ENCODE measurements at places on chromosomes 13 and 19.

DNA sequence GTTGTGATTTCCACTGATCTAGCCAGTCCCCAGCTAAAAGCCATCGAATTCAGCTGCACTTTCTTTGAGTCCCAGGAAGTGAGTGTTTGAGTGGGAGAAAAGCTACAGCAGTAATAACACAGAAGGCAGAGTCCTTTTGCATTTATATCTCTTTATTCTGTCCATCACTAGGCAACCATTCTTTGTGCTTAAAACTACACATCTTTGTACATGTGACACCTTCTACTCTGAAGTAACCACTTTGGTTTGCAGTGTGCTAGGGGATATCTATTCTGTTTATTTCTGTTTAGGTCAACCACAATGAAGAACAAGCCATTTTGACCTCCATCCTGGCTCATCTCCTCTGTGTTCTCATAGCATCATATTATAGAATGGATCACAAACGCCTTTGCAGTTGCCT lies 226.0 kb upstream of the SERP2 start:
- DNase-seq: no peak

DNA sequence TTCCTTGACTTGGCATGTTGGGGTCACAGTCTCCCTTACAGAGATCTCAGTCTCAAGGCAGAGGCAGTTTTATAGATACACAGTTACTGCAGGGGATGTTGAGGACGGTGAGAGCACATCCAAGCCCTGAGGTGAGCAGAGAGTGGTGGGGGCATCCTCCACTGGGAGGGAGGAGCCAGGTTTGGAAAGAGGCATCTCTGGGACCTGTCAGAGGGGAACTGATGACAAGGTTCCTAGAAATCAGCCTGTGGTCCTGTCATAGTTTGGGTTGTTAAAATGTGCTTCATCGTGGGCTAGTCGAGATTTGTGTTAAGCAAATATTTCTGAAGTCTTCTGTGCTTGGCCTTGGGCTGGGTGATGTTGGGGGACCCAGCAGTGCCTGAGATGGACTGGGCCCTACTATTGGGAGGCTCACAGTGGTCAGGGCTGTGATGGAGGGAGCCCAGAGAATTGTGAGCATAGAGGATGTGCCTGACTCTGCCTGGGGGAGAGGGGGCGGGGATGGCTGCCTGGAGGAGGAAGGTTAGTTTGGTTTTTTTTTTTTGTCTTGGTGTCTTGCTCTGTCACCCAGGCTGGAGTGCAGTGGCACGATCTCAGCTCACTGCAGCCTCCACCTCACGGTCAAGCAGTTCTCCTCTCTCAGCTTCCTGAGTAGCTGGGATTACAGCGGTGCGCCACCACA lies 3.9 kb downstream of the SUPT5H start:
- DNase-seq: no peak

DNA sequence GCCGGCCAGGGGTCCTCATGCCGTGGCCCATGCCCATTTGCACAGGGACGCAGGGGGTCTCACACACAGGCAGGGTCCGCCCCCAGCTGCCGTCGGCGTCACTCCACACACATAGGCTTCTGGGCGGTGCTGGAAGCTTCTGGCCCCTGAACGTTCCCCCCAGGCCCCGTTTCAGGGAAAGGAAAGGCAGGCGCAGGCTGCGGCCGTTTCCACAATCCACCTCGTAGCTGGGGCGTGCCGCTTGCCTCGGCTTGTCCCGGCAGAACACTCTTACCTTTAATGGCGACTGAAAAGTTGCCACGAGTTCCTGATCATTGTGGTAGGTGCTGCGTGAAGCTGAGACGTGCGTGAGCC lies 53.4 kb downstream of the MCF2L start:
- DNase-seq: no peak

DNA sequence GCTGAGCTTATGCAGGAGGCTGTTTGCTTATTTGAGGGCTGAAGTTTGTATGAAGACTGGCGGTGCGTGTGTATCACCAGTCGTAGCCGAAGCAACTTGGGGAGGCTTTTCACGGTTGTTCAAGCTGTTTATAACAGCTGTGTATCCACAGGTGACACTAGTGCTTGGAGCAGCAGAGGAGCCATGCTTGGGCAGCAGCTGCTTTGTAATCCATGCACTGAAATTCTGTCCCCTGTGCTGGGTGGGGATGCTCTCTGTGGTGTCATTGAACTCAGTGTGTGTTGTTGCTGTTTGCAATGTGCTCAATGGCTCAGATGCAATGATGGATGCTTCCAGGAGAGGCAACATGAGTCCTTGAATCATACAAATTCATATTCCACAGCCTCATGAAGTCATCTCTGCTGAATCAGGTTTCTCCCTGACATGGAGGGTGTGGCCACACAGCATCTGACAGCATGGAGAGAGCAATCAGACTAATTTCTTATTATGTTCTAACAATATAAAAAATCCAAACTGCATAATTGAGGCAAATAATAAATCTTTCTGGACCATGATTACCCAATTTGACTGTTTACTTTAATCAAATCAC lies 18.8 kb upstream of the GTF3A start:
- no peak for DNase-seq

- DNase-seq: no peak
These were observed at the start of gene CHST8 for GRCh38 chr19:33621811-33622504. Gene CHST8, plus strand, starts transcription at chr19:33621953. Its CDS starts 67,309 bp downstream, at chr19:33689262.

DNA sequence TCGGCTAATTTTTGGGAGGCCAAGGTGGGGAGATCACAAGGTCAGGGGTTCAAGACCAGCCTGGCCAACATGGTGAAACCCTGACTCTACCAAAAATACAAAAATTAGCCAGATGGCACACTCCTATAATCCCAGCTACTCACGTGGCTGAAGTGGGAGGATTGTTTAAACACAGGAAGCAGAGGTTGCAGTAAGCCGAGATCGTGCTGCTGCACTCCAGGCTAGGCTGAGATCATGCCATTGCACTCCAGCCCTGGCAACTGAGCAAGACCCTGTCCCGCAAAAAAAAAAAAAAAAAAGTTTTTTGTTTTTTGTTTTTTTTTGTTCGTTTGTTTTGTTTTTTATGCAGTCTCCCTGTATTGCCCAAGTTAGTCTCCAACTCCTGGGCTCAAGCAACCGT lies 21.2 kb downstream of the MAST1 start:
- DNase-seq: no peak

- no peak for DNase-seq
These were observed 1.0 kb downstream of the AXL start for GRCh38 chr19:41219924-41220567.

DNA sequence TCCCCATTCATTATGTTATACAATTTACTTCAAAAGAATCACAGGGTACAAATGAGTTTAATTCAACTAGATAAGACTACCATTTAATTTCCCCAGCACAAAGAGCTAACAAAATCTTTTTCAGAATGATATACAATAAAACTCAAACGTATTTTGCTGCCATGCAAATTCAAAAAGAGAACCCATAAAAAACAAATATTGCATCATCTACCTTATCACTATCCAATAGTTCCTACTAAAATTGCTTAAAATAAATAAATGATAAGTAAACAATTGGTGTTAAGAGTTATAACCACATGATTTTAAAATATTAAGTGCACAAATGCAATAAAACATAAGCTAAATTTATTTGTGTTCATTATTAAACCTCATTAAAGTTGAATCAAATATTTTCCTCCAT lies 919.4 kb downstream of the SLITRK5 start:
- no peak for DNase-seq

DNA sequence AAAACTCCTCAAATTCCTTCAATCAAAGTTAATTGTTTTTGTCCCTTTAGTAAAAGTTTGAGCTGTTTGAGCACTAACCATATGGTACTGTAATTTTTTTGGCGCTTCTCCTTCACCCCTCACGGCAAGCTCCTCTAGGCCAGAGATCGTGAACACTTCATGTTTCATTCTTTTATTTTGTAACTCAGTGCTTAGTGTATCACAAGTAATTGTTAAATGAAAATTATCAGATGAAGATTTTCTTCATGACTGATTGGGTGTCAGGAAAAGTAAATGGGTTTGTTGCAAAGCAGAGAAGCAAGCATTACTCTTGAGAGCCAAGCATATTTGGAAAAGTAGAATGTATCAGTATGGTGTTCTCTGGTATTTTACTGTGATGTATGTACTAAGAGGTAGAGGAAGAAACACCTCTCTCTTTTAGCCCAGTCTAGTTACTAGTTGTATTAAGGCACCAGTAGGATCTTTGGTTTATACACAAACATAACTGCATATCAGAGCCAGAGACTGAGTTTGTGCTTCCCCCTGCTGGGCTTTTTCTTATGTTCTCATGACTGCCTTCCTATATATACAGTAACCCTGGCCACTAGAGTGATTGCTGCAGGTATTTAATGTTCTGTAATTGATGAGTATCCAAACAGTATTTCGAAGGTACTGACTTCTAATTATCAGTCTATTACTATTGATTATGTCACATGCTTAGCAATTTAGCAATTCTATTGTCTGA lies 202.3 kb upstream of the KLHL1 start:
- DNase-seq: no peak

- no peak for DNase-seq
These were observed 419 bp downstream of the KDM4B start for GRCh38 chr19:4969292-4969771.

DNA sequence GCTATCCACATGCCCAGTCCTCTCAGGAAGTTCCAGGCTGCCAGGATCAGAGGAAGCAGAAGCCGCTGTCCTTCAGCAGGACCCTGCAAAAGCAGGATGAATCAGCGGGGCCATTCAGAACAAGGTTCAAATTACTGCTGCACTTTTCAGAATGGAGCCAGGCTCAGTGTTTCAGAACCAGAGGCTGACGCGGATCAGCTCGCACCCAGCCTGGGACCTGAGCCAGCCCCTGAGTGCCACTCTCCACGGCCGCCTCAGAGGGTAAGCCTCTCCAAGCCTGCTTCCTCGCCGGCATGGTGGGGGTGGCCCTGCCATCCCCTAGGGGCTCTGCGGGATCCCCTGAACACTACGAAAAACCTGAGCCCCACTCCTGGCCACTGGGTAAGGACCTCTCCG lies 24.7 kb downstream of the RASA3 start:
- DNase-seq: no peak

- DNase-seq: no peak
These were observed 6.5 kb upstream of the CIRBP start for GRCh38 chr19:1262623-1263123.

DNA sequence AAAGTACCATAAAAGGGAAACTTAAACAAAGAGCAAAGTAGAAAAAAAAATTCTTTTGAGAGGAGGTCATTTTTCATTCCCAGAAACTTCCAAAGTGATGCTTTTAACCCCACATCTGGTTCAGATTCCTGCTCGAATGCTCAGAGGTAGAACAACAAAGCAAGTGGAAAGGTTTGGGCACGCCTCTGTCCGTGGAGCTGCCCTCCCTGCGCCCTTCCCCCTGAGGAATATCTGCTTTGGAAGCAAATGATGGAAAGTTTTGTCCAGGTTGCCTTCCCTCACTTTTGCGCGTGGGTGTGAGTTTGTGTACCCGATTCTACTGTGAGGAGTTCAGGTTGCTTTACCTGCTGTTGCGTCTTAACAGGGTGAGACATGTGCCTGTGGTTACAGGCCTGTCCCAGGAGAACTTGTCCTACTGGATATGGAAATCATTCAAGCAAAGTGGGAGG lies 110.2 kb downstream of the KLF5 start:
- DNase-seq: no peak

DNA sequence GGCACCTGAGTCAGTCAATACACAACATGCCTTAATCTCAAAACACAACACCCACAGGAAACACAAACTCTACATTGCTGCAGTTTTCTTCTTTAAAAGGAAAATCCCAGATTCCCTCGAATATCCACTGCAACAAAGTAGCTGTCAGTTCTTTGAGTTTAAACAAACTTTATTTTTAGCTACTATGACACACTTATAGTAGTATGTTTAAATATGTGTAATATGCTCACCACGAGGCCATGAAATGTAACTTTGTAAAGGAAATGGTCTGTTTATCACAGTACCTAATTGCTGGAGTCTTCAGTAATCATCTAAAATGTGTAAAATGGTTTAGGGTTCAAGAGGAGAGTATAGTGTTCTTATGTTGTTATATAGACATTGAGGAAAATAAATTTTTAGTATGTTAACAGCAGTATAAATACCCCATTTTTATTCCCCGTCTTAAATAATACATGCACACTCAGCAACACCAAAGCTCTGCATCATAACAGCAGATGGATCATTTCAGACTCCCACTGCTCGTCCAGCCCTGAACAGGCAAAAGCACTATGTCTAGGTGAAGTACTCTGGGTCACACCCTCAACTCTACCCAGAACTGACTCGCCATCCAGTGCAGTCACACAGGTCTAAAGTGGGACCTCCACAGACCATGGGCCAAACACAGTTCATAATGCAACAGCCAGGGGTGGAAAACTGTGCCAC lies 20.6 kb downstream of the TUBGCP3 start:
- no peak for DNase-seq

- DNase-seq: no peak
These were observed 641 bp downstream of the PPP5C start for GRCh38 chr19:46347572-46347883.

DNA sequence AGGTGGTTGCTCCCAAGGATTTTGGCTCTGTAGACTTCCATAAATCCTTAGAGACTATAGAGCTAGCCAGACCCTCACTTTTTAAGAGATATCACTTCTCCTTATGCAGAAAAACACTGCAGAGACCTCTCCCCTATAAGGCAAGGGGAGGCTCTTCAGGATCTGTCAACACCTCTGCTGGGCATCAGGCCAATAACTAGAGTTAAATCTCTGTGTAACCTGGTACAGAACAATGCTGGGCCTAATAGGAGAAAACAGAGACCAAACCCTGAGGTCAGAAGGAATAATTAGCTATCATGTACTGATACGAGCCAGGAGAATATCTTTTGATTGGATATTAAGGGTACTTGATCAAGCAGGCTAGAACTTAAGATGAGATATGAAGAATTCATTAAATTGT lies 358.5 kb downstream of the TBC1D4 start:
- DNase-seq: no peak

DNA sequence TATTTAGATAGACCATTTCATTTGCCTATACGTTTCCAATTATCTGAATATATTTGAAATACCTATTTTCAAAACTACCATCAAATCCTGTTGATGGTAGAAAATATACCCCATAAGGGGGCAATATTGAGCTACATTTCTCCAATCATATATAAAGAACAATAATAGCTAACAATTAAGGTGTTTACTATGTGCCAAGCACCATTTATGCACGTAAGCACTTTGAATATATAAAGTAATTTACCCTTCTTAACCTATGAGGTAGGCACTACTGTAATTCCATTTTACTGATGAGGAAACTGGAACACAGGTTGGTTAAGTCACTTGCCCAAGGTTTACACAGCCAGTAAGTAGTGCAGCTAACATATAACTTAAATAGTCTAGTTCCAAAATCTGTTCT lies 79.2 kb downstream of the UBL3 start:
- no peak for DNase-seq

- DNase-seq: no peak
These were observed 704.4 kb upstream of the PCDH20 start for GRCh38 chr13:62119739-62120700.

GRCh38 chr13:74210693-74211393 lies 76.6 kb upstream of the KLF12 start:
- DNase-seq: no peak

- DNase-seq: no peak
These were observed at the start of gene GIPC3 for GRCh38 chr19:3585301-3586126. Gene GIPC3, plus strand, starts transcription at chr19:3585478. Its CDS starts 120 bp downstream, at chr19:3585598.

GRCh38 chr13:24286624-24287023 lies 22.8 kb upstream of the C1QTNF9 start:
- no peak for DNase-seq

GRCh38 chr19:45016388-45017314 lies 15.4 kb downstream of the RELB start:
- peak; percentile 79 for DNase-seq

Data from activated CD8-positive, alpha-beta memory T cell treated with anti-CD3 and anti-CD28 coated beads, Interleukin-2, amount 50 U/mL, for 48 hours (primary cell).